DMS79 (cell line): ENCODE measurements at places on chromosomes 3 and 15.

DNA sequence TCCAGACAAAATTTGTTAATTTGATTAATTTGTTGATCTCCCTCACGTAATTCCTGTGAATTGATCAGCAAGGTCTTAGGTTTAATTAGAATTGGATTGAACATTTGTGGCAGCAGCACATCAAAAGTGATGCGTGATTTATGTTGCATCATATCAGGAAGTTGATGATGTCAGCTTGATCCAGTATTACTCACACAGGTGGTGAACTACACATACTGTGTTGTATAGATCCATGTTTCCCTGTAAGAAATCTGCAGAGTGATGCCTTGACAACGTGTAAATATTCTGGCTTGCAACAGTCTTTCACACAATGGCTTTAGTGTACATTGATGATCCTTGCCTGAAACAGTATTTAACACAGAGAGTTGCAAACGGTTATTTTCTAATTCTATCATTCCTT lies 200.4 kb downstream of the ADAMTSL3 start:
- DNase-seq = no peak

- no peak for DNase-seq
These were observed 539 bp upstream of the MGLL start for GRCh38 chr3:127822682-127823425.

GRCh38 chr15:58065445-58066041 lies at the start of gene ALDH1A2:
Gene ALDH1A2, minus strand, starts transcription at chr15:58065711. Its CDS starts 61 bp downstream, at chr15:58065650.
- no peak for DNase-seq

DNA sequence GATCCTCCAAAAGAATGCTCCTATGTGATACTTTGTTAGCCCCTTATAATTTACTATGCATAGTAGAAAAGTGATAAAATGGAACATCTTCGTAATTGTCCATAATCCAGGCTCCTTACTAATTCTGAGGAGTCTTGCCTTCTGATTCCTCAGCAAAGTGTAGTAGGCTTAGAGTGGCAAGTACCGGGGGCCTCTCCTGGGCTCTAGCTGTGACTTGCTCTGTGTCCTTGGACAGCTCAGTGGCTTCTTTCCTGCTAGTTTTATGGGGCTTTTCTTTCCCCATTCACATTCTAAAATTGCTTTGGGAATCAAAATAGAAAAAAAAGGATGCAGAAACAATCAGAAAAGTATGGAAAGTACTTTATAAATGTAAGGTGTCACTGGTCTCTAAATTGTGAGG lies 211.0 kb downstream of the RORA start:
- DNase-seq = no peak

DNA sequence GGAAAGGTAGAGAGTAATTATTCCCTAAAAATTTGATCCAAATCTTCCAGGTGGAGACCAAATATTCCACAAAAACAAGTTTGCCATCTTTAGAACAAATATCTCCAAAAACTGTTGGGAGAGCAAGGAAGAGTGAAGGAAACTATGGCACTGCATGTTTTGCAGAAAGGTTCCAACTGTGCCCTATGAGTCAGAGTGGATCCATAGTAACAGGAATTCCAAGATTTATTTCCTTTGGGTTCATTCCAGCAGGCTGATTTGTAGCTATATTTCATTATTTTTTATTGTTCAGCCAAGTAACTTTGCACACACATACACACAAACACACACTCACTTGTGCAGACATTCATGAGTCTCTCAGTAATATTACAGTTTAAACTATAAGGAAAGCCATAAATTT lies 459.7 kb upstream of the EPHA6 start:
- DNase-seq = no peak

- no peak for DNase-seq
These were observed 19.7 kb upstream of the PSMD6 start for GRCh38 chr3:64042952-64043351.

DNA sequence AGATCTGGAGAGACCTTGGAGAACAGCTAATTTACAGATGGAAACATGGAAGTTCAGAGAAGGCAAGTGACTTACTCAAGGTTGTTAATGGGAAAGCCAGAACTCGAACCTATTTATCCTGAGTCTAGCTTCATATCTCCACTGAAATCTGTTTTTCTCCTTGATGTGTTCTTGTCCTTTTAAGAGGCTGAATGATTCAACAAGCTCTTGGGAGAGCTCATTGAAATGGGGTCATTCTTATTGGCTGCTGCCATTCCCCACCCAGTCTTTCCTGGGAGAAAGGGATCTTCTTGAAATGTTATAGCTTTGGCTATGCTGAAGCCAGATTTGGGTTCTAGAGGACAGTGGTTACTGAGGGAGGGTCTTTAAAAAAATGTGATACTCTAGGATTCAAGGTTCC lies 41.0 kb downstream of the RTP1 start:
- DNase-seq = no peak
